ENCODE measurements at places on chromosomes 12 and 14.

DNA sequence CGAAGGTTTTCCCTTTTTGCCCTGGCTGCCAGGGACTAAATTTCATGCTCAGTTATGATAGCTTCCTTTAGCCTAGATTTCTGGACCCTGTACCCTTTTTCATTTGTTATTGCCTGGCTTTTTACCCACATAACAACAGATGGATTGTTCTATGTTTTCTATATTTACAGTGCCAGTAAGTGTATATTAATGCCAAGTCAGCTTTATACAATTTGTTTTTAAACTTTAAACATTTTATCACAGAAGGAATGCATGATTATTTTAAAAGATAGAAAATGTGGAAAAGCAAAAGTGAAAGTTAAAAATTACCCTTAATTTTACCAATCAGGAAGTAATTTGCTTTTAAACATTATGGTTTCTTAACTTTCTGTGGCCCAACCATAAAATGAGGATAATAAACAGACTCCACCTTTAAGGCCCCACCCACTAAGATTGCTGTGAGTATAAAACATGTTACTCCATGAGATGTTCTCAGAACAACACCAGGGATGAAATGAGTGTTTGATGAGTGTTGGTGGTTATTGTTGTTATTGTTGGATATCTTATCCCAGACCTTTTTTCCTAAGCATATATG is 496.8 kb downstream of the EGLN3 start:
- DNase-seq: no peak

- DNase-seq: no peak
Measured at GRCh38 chr14:61145903-61146481, 135.1 kb downstream of the TMEM30B start.

DNA sequence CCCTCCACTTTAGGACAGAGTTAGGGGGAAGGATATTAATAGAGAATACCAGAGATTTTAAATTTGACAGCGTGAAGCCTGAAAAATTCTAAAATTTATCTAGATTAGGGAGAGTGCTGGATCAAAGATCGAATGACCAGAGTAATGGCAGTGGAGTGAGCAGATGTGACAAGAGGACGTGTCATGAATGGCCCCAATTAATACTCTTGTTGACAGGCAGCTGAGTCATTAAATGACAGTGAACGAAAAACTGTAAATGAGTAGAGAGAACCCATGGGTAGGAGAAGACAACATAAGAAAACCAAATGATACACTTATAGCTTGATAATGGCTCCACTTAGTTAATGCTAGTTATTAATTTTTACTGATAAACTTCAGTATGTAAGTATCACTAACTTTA is 73.9 kb upstream of the PLEKHA5 start:
- no peak for DNase-seq

- peak; percentile 29 for DNase-seq
Measured at GRCh38 chr14:103391048-103391447, 5.8 kb downstream of the MARK3 start.

DNA sequence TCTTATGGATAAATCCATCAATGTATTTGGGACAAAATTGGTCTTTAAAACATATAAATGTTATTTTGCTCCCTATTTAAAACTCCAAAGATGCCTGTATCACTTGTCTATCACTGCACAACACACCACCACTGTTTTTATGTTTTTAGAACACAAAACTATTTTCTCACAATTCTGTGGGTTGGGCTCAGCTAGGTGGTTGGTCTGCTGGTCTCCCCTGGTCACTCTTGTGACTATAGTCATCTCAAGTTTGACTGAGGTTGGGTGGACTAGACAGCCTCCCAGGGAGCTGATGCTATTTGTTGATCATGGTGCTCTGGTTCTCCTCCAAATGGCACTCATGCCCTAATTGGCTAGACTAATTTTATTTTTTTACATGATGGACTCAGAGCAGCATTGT is 39.5 kb upstream of the NR1H4 start:
- DNase-seq: no peak

DNA sequence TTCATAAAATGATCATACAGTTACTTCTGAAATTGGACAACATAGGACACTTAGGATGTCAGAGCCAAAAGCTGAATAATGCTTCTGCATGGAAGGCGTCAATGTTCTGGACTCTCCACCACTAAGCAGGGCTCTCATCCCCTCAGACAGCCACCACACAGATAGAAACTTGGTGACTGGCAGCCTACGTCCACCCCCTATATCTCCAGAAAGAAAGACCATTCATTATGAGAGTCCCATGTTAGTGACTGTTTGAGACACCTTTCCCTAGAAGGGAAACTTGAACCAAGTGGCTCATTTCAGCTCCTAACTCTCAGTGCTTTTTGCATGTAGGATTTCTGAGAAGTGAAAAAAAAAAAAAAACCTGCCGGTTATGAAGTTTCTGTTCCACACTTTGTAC is 251.0 kb upstream of the FKBP4 start:
- DNase-seq: no peak

DNA sequence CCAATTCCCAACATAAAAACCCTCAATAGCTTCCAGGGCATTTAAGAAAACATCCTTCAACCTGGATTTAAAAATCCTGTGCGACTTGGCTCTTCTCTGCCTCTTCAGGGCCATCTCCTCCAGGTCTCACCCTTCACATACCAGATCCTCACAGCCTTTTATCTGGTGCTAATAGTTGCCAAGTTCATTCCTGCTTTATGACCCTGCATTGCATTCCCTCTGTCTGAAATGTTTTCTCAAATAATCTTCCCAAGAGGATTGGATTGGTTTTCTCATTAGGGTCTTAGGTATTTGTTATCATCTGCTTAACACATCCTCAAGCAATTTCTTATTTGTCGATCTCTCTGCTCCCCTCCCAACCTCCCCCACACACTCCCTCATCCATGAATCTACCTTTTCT is 832.0 kb downstream of the GALC start:
- DNase-seq: no peak

DNA sequence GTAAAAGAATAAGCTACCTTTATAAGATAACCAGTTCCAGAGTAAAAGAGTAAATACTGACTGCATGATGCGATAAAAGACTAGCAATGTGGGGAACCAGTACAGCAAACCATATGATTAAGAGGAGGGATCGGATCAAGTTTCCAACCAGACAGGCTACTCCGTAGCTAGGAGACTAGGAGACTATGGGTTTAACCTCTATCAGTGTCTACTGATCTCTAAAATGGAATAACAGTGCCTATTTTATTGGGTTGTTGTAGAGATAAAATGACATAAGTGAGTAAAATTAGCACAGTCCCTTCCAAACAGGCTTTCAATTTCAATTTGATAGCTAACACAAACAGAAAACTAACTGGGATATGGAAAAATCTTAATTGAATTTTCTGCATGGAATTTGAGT is 76.0 kb downstream of the PAWR start:
- DNase-seq: no peak

DNA sequence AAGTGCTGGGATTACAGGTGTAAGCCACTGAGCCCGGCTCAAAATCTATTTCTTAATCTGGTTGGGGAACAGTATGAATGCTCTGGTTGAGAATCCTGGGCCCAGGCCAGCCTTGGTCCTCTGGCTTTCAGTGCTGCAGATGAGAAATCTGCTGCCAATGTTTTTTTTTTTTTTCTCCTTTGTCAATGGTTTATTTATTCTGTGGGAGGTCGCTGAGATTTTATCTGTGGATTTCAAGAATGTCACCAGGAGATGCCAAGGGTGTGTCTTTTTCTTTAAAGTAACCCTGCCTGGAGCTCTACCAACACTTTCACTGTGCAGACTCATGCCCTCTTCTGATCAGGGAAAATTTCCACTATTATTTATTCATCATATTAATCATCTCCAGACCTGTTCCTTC is 3.6 kb downstream of the SLC25A29 start:
- no peak for DNase-seq

GRCh38 chr14:69632593-69633151 is 21.3 kb downstream of the SUSD6 start:
- DNase-seq: no peak

- no peak for DNase-seq
Measured at GRCh38 chr14:34099635-34100034, 148.8 kb upstream of the EGLN3 start.

DNA sequence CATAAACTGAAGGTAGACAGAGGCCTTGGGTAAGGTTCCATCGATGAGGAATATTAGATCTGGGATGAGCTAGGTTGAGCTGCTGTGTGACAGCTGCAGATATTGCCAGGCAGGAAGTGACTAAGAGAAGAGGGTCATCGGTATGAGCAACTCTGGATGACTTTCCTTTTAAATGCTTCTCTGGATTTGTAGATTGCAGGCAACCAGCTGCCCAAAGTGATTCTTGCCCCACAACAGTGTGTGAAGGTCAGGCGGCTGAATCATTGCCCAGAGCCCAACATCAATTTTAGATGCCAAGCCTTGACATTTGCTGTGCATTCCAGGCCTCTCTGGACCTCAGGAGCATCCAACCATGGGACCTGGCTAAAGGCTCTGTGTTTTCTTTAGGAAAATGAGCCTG is 255.9 kb downstream of the DPF3 start:
- DNase-seq: no peak

GRCh38 chr12:48263617-48264016 is 60.5 kb upstream of the OR10AD1 start:
- DNase-seq: no peak

GRCh38 chr12:68342966-68343365 is 10.8 kb upstream of the MDM1 start:
- no peak for DNase-seq

DNA sequence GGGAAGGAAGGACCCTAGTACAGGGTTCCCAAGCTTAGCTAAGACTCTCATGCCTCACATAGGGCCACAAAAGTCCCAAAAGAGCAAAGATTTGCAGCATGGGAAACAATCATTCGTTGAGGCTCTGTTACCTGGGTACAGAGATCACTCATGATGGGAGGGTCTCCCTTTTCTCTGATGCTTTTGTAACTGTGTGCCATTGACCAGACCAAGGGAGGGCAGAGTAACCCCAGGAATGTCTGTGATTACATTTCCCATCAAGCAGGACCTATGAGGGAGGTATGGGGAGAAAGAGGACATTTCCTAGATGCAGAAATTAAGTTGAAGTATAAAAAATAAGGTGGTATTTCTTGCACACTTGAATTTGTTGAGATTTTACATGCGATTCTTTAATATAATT is 16.4 kb upstream of the DLGAP5 start:
- DNase-seq: no peak

DNA sequence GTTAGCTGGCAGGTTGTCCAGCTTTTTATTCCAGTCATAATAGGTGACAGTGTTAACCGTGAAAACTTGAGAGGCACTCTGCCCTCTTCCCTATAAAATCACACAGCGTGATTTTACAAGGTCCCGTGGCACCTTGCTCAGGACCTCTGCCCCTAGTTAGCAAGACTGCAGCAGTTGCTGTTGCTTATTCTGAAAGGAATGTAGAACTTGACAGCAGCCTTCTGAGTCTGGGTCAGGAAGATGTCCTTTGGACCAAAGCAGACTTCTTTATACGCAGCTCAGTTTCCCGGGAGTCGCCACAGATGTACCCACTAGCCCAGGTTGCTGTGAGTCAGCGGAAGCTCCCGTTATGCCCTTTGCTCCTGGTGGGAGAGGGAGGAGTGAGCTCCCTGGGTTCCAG is 13.2 kb downstream of the PRKAB1 start:
- no peak for DNase-seq
